ENCODE measurements at places on chromosomes 12 and 14.

GRCh38 chr12:12883369-12884001 is 7.9 kb upstream of the GPRC5A start:
- ATAC-seq = no peak

GRCh38 chr14:23147676-23148075 is 28.6 kb upstream of the CEBPE start:
- ATAC-seq = no peak

- no peak for ATAC-seq
Observed at GRCh38 chr12:13959131-13959723, 22.2 kb downstream of the GRIN2B start.

DNA sequence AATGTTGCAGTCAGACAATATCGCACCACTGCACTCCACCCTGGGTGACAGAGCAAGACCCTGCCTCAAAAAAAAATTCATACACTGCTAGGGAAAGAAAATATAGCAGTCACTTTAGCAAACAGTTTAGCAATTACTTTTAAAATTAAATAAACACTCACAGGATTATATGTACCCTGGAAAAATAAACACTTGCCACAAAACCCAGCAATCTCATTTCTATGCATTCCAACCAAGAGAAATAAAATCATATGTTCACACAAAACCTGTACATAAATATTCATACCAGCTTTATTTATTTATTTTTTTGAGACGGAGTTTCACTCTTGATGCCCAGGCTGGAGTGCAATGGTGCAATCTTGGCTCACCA is 20.2 kb downstream of the ATXN2 start:
- ATAC-seq = no peak
